ENCODE measurements at places on chromosomes 12 and 14.

DNA sequence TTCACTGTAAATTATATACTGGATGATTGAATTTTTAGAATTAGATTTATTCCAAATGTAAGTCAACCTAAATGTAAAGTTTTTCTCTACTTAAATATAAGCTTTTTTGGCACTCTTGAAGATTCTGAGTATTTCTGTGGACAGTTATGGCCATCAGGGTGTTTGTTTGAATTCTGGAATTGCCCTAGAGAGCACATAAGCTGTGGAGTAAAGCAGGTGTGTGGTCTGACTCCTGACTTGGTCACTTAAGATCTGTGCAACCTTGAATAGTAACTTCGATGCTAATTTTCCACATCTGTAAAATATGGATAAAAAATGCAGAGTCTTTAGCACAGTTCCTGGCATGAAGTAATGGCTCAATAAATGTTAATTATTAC is 64.4 kb downstream of the FUT8 start:
- no peak for DNase-seq

DNA sequence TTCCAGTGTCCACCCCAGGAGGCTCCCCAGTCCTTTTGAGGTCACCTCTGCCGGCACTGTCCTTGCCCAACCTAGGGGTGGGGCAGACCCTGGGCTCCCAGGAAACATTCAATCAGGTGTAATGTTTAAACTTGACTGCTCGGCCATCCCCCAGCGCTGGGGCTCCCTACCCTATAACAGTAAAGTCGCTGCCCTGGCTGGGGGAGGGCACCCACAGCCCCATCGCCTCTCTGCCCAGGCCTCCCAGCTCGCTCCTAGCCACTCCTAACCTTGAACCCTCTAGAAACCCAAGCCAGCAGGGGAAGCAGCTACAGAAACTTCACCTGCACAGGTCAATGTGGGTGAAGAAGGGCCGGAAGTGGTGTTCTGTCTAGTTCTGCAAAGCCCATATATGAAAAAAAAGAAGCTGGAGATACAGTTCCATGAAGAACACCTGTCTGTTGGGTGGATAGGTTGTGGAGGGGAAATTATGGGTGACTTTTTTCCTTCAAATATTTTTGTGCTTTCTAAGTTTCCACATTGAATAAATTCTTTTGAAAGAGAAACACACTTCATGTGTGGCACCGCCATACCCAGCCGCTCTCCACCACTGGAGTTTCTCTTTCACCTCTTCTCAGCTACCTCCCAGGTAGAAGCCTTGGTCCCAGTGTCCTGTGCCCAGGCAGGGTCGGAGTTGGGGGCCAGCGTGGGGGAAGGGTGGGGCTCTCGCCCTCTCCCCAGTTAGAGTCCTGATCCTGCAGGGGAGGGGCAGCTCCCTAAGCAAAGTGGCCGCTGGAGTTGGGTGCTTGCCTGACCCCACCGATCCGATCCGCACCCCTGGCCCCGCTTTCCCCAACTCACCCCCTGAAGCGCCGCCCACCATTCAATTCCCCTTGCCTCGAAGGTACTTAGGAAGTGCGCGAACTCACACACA is 1.1 kb downstream of the CLMN start:
- no peak for DNase-seq

GRCh38 chr12:24175284-24175683 is 225.8 kb upstream of the SOX5 start:
- no peak for DNase-seq

- DNase-seq: no peak
Observed at GRCh38 chr12:112822056-112822455, 30.5 kb downstream of the RPH3A start.

DNA sequence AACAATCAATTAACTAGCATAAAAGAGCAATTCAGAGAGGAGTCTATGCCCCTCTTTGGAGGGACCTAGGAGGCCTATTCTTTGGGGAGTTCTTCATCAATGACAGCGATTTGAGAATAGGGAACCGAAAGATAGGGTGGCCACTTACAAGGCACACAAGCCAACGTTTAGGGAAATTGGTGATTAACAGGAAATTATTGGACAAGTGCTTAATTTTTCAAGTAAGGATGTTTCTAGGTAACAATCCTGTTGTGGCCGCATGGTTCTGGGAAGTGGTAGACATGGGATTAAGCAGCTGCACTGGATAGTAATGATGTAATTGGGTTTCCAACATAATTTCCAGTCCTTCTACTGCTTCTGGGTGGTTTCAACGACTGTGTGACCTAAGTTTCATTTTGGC is 83.2 kb downstream of the HMGA2 start:
- no peak for DNase-seq

DNA sequence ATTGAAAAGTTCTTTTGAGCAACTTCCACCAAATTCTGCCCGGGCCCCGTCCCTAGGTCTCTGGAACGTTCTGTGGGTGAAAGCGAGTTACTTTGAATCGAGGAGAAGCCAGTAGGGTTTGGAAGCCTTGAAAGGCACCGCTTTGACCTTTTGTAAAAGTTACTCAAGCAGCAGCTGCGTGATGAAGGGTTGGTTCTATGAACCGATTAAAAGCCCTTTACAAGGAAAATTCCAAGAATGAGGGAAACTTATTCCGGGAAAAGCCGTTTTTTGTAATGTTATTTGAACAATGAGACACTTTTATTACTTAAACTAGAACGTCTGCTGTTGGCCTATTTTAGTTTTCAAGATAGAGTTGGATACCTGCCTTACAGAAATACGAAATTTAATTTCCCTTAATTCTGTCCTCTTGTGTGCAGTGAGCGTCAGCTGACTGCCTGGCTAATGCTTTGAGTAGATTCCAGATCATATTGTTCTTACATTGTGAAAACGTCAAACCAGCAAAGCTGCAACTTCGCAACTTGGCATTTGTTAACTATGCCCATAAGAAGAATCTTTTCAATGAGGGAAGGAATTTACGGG is 906 bp downstream of the LARP4 start:
- no peak for DNase-seq

DNA sequence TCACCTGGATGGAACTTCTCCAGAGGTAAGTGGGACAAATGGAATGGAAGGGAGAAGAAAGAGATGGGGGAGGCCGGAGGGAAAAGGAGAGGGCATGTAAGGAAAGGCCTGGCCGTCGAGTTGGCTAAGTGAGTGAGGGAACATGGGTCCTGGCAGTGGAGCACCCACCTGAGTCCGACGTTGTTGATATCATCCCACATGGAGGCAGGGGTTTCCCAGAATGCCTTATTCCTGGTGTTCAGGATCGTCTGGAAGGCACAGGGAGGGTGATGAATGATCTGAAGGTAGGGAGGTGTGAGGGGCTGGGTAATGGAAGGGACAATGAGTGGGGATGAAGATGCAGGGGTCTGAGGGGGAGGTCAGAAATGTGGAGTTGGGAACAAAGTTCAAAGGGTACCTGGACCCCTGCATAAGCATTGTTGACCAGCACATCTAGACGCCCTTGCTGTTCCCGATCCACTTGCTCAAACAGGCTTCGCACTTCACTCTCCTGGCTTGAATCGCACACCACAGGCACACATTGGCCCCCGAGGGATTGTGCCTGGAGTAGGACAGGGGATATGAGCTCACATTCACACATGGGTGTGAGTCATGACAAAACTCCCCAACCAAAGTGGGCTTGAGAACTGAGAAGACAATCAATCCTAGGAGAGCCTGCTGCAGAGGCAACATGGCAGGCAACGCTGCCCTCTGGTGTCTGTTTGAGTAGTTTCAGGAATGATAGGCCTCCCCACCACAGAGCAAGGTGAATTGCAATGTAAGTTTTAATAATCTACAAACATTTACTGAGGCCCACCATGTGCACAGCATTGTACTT is 3.0 kb downstream of the DHRS1 start:
- DNase-seq: peak; percentile 64

GRCh38 chr14:63715360-63715759 is 12.5 kb downstream of the SGPP1 start:
- DNase-seq: no peak

DNA sequence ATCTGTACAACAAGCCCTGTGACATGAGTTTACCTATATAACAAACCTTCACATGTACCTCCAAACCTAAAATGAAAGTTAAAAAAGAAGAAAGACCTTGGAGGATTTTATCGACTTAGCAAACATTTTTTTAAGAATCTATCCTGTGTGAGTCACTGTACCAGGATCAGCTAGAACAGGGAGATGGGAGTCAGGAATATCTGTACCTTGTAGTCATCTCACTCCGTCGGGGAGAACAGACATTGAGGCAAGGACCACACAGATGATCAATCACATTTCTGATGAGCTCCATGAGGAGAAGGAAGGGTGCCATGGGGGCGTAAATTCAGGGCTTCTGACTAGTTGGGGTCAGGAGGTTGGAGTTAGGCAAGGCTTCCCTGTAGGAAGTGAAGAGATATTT is 310.6 kb downstream of the VRK1 start:
- no peak for DNase-seq

DNA sequence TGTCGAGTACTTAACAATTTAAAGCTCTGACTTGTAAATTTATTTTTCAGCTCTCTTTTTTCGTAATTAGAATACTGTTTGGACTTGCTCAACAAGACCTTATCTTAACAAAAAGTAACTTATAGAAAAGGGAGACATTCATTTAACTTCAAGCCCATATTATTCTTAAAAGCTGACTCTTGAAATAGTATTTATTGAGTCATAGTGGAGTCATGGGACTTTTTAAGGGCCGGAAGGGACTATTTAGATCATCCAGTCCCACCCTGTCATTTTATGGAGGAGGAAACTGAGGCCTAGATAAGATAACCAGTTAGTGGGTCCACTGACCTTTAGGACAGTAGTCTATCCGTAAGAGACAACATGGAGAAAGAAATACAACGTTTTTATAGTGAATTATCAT is 1.5 kb downstream of the RAP1B start:
- DNase-seq: no peak

DNA sequence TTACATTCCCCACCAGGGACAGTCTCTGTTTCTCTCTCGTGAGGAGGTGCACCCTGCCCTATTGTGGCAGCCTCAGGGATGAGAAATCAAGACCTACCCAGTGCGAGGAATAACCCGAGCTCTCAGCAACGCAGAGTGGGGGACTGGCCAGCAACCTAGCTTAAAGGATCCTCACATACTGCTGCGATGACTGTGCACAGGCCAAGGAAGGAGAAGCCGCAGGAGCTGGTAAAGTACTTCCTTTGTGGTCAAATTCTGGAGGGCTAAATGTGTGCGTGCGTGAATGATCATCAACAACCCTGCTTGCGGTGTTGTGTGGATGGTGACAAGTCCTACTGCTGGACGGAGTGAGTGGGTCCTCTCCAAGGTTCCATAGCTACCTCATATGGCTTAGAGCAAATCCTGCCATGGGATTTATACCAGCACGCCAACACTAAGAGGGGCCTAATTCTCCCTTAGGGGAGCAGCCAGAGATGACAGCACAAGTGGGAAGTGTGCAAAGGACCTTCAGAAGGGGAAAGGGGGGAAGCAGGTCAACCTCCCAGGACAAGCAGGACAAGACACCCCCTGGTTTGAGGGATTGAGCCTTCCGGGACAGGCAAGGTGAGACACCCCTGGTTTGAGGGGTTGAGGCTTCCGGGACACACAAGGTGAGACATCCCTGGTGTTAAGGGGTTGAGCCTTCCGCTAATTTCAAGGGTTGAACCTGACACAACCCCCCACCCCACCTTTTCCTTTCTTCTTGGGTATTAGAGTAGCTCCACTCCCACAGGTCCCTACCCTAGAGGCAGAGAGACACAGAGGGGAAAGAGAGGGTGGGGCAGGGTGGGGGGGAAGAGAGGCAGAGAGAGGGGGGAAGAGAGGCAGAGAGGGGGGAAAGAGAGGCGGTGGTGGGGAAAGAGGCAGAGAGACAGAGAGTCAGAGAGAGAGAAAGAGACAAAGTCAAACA is 58.8 kb upstream of the AP4S1 start:
- DNase-seq: no peak
